HepG2 (cell line): ENCODE measurements at places on chromosomes 13 and 19. TPM values are rescaled to one million over a fixed set of nuclear protein-coding genes. Genes with fewer than 3 reads are reported as not detected.

UBE2L5 gene
- 0.13 and 0.22 TPM in 2 replicates for total RNA-seq

LIN37 gene
- total RNA-seq: 3.5 and 6.3 TPM in 2 replicates

FAM83E gene
- 0.60 TPM in 1 of 2 replicates, not detected in the other for total RNA-seq

PEAK3 gene
- total RNA-seq: not detected in 2 replicates

GRCh38 chr19:55027472-55028337 is 10.4 kb downstream of the GP6 start:
- H3K4me3 ChIP-seq: no peak overlapping the region
- H3K4me1 ChIP-seq: no peaks in the 10 kb centered on the region
- H3K27ac ChIP-seq: no peak overlapping the region

GRCh38 chr13:46640843-46641242 is 87.9 kb downstream of the LRCH1 start:
- no peaks in the 10 kb centered on the region for H3K36me3 ChIP-seq
- no peaks in the 10 kb centered on the region for H3K27me3 ChIP-seq
- H3K4me1 ChIP-seq: peaks cover 47% of the 10 kb centered on the region
- DNase-seq: no peak
- no peak overlapping the region for H3K27ac ChIP-seq
- no peak overlapping the region for H3K4me3 ChIP-seq

LRRC63 gene
- not detected in 2 replicates for total RNA-seq

SGTA gene
- 47.4 and 47.5 TPM in 2 replicates for total RNA-seq

GRCh38 chr13:103961129-103961528 is 894.9 kb upstream of the SLC10A2 start:
- no peak overlapping the region for H3K27ac ChIP-seq
- DNase-seq: no peak
- no peaks in the 10 kb centered on the region for H3K27me3 ChIP-seq
- H3K4me1 ChIP-seq: no peaks in the 10 kb centered on the region

GRCh38 chr13:50543141-50543540 is 300.4 kb downstream of the DLEU7 start:
- no peak for DNase-seq
- H3K4me3 ChIP-seq: no peak overlapping the region

GRCh38 chr19:50415661-50416033 is 3.1 kb upstream of the SPIB start:
- no peak for DNase-seq
- peaks cover 7% of the 10 kb centered on the region for H3K4me1 ChIP-seq
- no peak overlapping the region for H3K4me3 ChIP-seq
- H3K27me3 ChIP-seq: no peaks in the 10 kb centered on the region

- H3K27ac ChIP-seq: no peak overlapping the region
- DNase-seq: no peak
- H3K27me3 ChIP-seq: no peaks in the 10 kb centered on the region
- peaks cover 6% of the 10 kb centered on the region for H3K36me3 ChIP-seq
- H3K4me1 ChIP-seq: no peaks in the 10 kb centered on the region
Observed at GRCh38 chr13:110651726-110652230, 36.4 kb downstream of the NAXD start.

- H3K36me3 ChIP-seq: no peaks in the 10 kb centered on the region
- no peaks in the 10 kb centered on the region for H3K27me3 ChIP-seq
- peak; percentile 81 for DNase-seq
Observed at GRCh38 chr13:103883164-103883563, 816.9 kb upstream of the SLC10A2 start.

PABPC3 gene
- total RNA-seq: 0.04 and 0.06 TPM in 2 replicates

DNA sequence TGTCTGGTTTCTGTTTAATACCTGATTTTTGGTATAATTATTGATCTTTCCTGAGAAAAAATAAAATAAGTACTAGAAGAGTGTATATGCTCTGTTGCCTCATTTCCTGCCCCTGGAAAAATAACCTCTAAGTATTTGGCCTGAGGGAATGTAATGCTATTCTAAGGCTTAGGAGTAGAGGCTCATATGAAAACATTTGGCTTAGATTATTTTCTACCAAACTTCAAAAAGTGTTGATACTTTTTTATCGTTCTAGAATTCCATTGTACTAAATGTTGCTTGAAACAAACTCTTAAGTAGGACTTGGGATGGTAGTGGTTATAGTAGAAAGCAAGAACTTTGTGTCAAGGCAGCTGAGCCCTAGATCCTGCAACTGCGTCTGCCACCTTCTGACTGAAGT is 57.8 kb downstream of the COG3 start:
- H3K4me1 ChIP-seq: peaks cover 27% of the 10 kb centered on the region
- no peak overlapping the region for H3K27ac ChIP-seq
- no peaks in the 10 kb centered on the region for H3K27me3 ChIP-seq
- DNase-seq: no peak

KANK3 gene
- total RNA-seq: 0.15 and 0.18 TPM in 2 replicates

GRCh38 chr13:50156140-50156539 is 140.9 kb downstream of the KCNRG start:
- H3K4me1 ChIP-seq: peaks cover 45% of the 10 kb centered on the region
- no peak overlapping the region for H3K4me3 ChIP-seq
- H3K36me3 ChIP-seq: no peaks in the 10 kb centered on the region
- peak; percentile 35 for DNase-seq
- H3K27ac ChIP-seq: no peak overlapping the region

SIGLEC5 gene
- not detected in 2 replicates for total RNA-seq

GRCh38 chr19:50495020-50495531 is 15.9 kb downstream of the JOSD2 start:
- no peaks in the 10 kb centered on the region for H3K36me3 ChIP-seq
- DNase-seq: no peak
- no peak overlapping the region for H3K27ac ChIP-seq
- peaks cover 11% of the 10 kb centered on the region for H3K4me1 ChIP-seq
- no peak overlapping the region for H3K4me3 ChIP-seq
- peaks cover 3% of the 10 kb centered on the region; the same call in 1 of the 2 replicates for H3K27me3 ChIP-seq

CBY2 gene
- total RNA-seq: not detected in 2 replicates

DNA sequence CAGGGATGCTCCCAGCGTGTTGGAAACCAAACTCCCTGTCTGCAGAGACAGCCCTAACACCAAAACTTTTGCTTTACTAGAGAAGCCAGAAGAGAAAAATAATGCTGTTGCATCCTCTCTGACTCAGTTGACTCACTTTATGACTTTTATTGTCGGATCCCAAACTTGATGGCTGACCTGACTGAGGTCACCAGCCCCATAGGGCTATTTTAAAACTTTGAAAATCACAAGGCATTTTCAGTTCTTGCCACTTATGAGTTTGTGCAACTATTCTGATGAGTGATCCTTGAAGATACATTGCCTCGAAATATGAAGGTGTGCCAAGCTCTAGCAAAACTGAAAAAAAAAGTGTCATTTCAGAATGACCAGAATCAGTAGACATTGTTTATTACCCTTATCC is 320.2 kb downstream of the DLEU7 start:
- H3K36me3 ChIP-seq: no peaks in the 10 kb centered on the region
- no peak overlapping the region for H3K27ac ChIP-seq
- H3K27me3 ChIP-seq: no peaks in the 10 kb centered on the region
- peaks cover 46% of the 10 kb centered on the region for H3K4me1 ChIP-seq

- H3K4me1 ChIP-seq: no peaks in the 10 kb centered on the region
- H3K4me3 ChIP-seq: no peak overlapping the region
- H3K36me3 ChIP-seq: no peaks in the 10 kb centered on the region
- H3K27ac ChIP-seq: no peak overlapping the region
- peaks cover 1% of the 10 kb centered on the region for H3K27me3 ChIP-seq
Observed at GRCh38 chr13:102913914-102914313, 68.1 kb downstream of the ERCC5 start.

MARCHF2 gene
- total RNA-seq: 10.6 and 12.7 TPM in 2 replicates

KLK12 gene
- not detected in 2 replicates for total RNA-seq

DNA sequence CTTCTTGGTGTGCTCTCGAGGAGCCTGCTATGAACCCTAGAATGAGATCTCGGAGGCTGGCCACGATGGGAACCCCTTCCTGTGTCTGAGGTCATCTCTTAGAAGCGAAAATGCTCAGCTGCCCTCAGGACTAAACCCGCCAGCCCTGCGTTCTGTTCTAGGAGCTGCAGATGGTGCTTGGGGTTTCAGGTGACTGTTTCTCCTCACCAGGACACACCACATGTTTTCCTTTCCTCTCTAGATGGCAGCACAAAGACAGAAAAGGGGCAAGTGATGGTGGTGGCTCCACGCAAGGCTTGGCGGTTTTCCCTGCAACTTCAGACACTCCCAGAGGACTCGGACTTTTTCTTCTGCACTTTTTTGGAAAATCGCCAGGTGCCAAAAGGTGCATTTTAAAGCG is 60.1 kb downstream of the RNASEH2B start:
- H3K4me3 ChIP-seq: no peak overlapping the region
- H3K27me3 ChIP-seq: no peaks in the 10 kb centered on the region
- no peak overlapping the region for H3K27ac ChIP-seq
- DNase-seq: peak; percentile 11
- H3K4me1 ChIP-seq: no peaks in the 10 kb centered on the region

GRCh38 chr13:33296793-33297425 is 11.4 kb upstream of the STARD13 start:
- H3K36me3 ChIP-seq: no peaks in the 10 kb centered on the region
- H3K27me3 ChIP-seq: no peaks in the 10 kb centered on the region

CD33 gene
- 0.29 TPM in 1 of 2 replicates, not detected in the other for total RNA-seq

DNA sequence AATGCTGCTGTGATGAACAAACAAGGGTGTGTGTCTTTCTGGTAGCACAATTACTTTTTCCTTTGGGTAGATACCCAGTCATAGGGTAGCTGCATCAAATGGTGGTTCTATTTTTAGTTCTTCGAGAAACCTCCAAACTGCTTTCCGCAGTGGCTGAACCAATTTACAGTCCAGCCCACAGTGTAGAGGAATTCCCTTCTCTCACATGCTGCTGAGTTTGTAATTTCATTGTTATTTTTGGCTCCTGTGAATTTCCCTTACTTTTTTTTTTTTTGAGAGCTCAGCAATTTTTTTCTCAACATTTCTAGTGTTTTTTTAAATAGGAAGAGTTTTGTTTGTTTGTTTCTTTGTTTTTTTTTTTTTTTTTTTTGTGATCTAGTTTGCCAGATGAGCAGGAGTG is 37.5 kb upstream of the ADGRE1 start:
- H3K4me1 ChIP-seq: no peaks in the 10 kb centered on the region
- DNase-seq: no peak
- no peak overlapping the region for H3K4me3 ChIP-seq
- H3K27ac ChIP-seq: no peak overlapping the region

CYP4F8 gene
- not detected in 2 replicates for total RNA-seq

GRCh38 chr19:17688853-17689595 is 870 bp upstream of the UNC13A start:
- H3K27ac ChIP-seq: no peak overlapping the region
- H3K36me3 ChIP-seq: no peaks in the 10 kb centered on the region
- DNase-seq: no peak
- H3K4me1 ChIP-seq: no peaks in the 10 kb centered on the region

- no peak overlapping the region for H3K27ac ChIP-seq
- no peak overlapping the region for H3K4me3 ChIP-seq
Observed at GRCh38 chr19:45464274-45464673, 3.5 kb upstream of the FOSB start.

DNA sequence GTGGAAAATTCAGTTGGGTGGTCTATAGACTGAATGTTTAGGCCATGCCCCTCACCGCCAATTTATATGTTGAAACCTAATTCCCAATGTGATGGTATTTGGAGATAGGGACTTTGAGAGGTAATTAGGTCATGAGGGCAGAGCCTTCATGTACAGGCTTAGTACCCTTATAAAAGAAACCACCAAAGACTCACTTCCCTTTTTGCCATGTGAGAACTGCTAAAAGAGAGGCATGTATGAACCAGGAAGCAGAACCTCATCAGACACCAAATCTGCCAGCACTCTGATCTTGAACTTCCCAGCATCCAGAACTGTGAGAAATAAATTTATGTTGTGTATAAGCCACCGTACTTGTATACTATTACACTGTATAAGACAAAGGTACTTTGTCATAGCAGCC is 40.6 kb downstream of the UQCRFS1 start:
- no peak overlapping the region for H3K27ac ChIP-seq
- H3K4me3 ChIP-seq: no peak overlapping the region
- no peaks in the 10 kb centered on the region for H3K4me1 ChIP-seq

SIGLEC10 gene
- not detected in 2 replicates for total RNA-seq

KCNK6 gene
- not detected in 2 replicates for total RNA-seq

TRPC4 gene
- not detected in 2 replicates for total RNA-seq

SHISA2 gene
- not detected in 2 replicates for total RNA-seq

- no peaks in the 10 kb centered on the region for H3K36me3 ChIP-seq
- H3K4me3 ChIP-seq: no peak overlapping the region
- DNase-seq: no peak
- no peak overlapping the region for H3K27ac ChIP-seq
- H3K27me3 ChIP-seq: 0 out of 3 replicates have a peak, but pooled peaks cover 6% of the 10 kb centered on the region
Observed at GRCh38 chr19:38429055-38429810, 3.2 kb upstream of the RASGRP4 start.

DNA sequence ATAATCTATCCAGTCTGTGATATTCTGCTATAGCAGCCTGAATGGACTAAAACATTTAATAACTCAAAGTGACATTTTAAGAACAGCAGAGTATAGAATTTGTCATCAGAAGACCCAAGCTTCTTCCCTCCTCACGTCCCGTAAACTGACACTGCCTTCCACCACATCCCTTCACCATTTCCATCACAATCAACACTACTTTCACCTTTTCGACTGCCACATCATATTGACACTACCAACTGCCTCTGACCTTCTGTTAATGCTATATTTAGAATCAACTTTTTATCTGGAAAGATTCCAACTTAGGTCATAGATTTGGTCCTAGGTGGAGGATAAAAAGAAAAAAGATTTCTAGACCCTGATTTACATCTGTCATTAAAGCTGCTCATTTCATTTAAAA is 39.6 kb downstream of the STOML3 start:
- H3K4me1 ChIP-seq: no peaks in the 10 kb centered on the region
- no peak for DNase-seq
- H3K27me3 ChIP-seq: no peaks in the 10 kb centered on the region; the same call in 2 of the 3 replicates
- H3K27ac ChIP-seq: no peak overlapping the region
- no peaks in the 10 kb centered on the region for H3K36me3 ChIP-seq

LYL1 gene
- total RNA-seq: 0.69 and 0.75 TPM in 2 replicates

DNA sequence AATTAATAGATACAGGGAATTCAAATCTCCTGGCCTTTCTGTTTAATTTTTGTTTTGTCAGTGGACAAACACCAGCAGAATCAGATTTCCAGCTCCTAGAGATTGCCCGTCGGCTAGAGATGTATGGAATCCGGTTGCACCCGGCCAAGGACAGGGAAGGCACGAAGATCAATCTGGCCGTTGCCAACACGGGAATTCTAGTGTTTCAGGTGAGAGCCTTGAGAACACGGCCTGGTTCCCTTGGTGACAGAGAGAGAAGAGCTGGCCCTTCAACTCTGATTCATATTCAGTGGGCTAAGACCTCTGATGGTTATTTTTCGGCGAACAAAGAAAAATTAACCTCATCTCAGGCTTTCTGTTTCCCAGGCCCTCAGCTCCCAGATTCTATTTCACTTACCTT is 191.3 kb downstream of the STK24 start:
- H3K4me3 ChIP-seq: no peak overlapping the region
- no peak for DNase-seq
- H3K36me3 ChIP-seq: peaks cover 96% of the 10 kb centered on the region

ELSPBP1 gene
- total RNA-seq: not detected in 2 replicates

DNA sequence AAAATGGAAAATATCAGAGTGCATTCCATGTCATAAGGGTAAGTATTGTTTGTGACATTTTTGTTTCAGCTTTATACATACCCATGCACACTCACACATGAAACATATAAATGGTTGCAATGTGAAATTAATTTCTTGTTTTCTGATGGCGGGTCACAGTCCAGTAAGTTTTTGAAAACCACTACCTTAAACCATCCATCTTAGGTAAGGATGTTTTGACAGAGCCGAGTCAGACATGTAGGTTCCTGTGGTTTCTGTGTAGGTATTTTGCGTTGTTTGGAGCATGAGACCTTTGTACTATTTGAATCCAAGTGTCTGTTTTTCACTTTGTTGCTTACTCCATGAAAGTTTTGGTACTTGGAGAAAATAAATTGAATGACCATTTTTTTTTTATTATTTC is 121.7 kb downstream of the B3GLCT start:
- H3K4me1 ChIP-seq: no peaks in the 10 kb centered on the region
- H3K4me3 ChIP-seq: no peak overlapping the region
- DNase-seq: no peak
- H3K36me3 ChIP-seq: no peaks in the 10 kb centered on the region
- H3K27me3 ChIP-seq: no peaks in the 10 kb centered on the region
